AG04450 (cell line): ENCODE measurements at places on chromosomes 1 and 21.

DNA sequence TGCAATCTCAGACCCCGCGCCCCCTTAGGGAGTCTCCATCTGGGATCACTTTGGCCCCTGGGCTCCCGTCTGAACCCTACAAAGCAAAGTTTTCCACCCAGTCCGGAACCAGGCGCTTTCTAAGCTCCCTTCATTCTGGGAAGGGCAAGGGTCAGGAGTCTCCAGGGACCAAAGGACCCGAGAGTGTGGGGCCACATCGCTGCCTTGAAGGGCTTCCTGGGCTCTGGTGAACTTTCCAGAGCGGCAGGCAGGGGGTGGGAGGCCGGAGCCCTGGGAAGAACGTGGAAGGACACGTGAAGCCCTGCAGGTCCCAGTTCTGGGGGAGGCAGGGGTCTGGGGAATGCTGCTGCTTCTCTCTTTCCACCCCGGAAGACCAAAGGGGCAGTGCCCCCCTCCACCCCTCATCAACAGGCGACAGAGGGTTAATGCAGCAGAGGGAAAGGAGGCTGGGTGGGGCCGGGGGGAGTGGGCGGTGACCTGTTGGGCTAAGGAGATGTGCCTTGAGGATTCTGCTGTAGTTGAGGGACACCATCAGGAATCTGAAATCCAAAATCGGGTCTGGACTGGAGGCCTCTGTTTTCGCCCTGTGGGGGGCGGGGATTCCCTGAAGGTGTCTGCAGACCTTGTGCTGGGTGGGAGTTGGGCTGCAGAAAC lies 734 bp downstream of the CDK18 start:
- no peak for DNase-seq

GRCh38 chr1:44733365-44733764 lies 2.4 kb upstream of the RNU5D-1 start:
- DNase-seq: no peak

DNA sequence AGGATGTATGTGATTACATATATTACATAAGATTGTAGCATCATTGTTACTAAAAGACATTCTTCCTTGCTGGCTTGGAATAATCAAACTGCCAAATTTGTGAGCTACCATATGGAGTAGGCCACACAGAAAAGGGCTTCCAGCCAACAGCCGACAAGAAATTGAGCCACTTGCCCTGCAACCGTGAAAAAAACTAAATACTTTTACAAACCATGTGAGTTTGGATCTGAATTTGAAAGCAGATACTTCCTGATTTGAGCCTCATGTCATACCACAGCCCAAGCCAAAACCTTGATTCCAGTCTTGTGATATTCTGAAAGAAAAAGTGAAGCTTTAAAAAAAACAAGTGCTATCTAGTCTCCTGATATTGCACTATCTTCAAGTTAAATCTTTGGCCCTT lies 55.6 kb upstream of the PRMT6 start:
- no peak for DNase-seq

GRCh38 chr1:163174524-163175437 lies 27.9 kb downstream of the RGS5 start:
- peak; percentile 29 for DNase-seq

GRCh38 chr1:204867666-204868339 lies 2.9 kb upstream of the NFASC start:
- DNase-seq: no peak

- no peak for DNase-seq
Measured at GRCh38 chr1:84434081-84434769, 35.9 kb downstream of the DNASE2B start.

- DNase-seq: no peak
Measured at GRCh38 chr1:29575826-29576225, 339.5 kb downstream of the PTPRU start.

DNA sequence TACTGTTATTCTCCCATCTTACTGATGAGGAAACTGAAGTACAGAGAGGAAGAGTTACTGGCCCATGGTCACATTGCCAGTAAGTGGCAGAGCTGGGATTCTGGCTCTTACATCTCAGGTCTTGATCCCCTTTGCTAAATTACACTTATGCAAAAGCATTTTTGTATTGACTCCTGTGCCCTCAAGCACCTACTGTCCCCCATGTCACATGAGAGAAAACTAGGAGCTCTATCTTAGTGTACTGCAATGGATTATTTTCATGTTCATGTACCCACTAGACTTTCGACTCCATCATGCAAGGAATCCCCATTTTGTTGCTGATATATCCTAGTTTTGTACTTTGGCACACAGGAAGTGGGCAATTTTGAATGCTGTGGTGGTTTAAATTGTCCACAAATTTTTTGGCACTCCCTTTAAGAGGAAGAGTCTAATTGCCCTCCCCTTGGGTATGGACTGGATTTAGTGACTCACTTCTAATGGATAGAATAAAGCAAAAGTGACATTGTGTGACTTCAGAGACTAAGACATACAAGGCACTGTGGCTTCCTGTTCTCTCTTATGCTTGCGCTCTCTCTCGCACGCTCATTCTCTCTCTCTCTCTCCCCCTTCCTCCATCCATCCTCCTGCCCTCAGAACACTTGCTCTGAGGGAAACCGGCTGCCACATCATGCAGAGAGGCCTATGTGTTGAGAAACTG lies 43.5 kb upstream of the JAK1 start:
- DNase-seq: no peak

- no peak for DNase-seq
Measured at GRCh38 chr1:177914603-177915002, 55.3 kb downstream of the SEC16B start.

- no peak for DNase-seq
Measured at GRCh38 chr1:39788426-39788757, 273 bp downstream of the BMP8B start.

DNA sequence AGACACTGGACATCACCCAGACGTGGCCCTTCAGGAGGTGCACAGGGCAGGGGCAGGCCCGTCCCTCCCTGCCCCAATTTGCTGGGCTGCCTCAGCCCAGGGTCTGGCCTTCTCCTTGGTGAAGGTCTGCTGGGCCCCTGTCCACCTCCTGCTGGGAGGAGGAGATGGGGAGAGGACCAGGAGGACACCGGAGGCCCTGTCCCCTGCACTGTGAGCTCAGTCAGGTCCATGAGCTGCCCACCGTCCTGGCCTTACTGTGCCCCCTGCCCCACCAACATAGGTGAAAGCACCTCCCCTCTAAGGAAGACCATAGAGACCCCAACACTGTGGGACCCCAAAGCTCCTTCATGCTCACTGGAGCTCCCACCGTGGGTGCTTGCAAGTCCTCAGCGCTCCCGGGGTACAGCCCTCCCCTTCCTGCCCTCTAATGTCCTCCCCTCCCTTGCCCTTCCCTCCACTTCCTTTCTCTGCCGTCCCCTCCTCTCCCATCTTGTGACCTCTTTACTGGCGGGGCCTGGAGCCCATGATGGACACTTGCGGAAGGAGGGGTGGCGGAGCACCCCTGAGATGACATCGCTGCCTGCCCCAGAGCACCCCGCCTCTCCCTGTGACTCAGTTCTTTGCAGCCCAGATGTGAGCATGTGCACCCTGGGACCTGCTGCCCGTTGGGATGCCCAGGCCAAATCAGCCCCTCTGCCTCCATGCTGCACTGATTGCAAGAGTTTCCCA lies 4.6 kb downstream of the LRRC3 start:
- no peak for DNase-seq
